DMS53 (cell line): ENCODE measurements at places on chromosomes 5 and 9.

DNA sequence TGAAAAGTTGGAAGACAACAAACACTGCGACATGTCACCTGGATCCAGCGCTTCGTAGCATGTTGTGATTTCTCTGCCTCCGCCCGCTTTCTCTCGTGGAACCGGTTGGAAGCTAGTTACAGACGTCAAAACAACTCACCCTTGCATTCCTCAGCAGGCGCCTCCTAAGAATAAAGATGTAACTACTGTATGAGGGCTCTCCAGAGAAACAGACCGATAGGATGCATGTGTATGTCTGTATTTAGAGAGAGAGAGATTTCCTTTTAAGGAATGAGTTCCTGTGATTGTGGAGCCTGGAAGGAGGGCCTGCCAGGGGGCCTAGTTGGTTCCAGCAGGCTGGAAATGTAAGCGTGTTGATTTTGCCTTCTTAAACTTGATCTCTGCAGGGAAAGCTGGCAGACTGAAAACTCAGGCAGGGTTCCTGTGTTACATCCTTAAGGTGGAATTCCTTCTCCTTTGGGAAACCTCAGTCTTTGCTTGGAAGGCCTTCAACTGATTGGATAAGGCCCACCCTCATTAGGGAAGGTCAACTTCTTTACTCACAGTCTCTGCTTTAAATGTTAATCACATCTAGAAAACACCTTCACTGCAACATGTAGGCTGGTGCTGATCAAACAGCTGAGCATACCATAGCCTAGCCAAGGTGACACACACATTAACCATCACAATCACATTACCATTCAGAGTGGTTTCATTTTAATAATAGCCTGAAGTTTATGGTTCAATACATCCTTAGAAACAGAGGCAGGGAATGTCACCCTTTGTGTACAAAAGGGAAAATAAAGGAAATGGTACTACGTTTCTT, 163.8 kb downstream of the SYK start:
- DNase-seq, result peak; percentile 16

GRCh38 chr9:136210276-136210675, 5.3 kb upstream of the LHX3 start:
- DNase-seq, result no peak

DNA sequence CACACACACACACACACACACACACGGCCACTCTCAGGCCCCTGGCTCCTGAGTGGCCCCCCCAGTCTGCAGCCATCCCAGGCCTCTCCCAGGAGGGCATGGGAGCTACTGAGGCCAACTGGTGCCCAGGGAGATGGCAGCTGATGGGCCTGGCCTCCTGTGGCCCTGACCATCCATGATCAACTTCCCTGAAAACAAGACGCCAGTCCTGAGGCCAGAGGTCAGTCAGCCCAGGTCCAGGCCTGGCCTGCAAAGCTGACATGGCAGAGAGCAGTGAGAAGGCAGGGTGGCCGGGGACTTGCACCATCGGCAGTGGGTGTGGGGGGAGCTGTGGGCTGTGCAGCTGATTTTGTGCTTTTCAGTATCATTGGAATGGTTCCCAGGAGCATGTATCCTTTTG, 47.0 kb downstream of the SARDH start:
- DNase-seq, result no peak

DNA sequence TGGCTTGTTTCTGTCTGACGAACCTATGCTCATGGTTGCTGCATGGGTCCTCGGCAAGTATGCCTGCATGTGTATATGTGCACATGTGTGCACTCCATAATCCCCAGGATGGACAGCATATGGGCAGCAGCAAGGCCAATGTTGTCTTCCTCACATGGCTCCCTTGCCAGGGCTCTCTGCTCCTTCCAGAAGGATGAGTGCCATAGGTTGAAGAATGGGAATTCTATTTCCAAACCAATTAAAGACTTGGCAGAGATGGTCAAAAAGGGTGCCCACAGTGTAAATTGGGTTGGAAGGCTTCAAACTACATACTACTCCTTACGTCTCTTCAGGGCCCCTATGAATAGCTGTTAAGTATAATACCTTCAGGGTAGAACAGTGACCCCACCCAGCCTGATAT, 212.1 kb downstream of the PBX3 start:
- no peak for DNase-seq

DNA sequence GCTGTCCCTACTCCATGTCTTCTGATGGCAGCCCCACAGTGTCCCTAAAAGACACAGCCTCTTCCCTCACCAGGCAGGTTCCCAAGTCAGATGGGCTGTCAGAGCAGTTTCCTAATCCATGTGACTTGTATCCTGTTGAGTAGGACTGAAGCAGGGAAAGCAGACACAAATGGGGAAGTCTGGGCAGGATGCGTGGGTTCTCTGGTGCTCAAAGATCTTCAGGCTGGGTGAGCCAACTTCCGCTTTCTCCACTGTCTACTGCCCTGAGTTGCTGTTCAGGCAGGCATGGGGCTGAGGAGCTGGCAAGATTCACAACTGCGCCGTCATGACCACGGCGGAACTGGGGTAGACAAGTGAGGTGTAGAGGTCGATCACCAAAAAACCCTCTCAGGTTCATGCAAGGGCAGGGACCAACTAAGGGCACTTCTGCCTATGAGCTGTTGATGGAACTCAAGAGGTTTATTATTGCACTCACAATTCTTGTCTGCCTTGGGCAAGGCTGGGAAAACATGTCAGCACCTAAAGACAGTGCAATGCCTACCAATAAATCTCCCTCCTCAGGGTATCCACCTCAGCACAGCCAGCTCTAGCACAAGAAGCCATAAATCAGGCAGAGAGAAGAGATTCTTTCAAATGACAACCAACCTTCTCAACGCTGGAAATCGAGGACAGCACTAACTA, 83.4 kb downstream of the RAPGEF1 start:
- DNase-seq, result peak; percentile 43

GRCh38 chr5:93092349-93093105, 488.5 kb downstream of the NR2F1-AS1 start:
- DNase-seq, result peak; percentile 58

- DNase-seq, result no peak
These were observed 690.2 kb downstream of the NR2F1-AS1 start for GRCh38 chr5:92890841-92891244.

- no peak for DNase-seq
These were observed 12.5 kb upstream of the ZSWIM6 start for GRCh38 chr5:61319388-61320146.

GRCh38 chr9:93636667-93637066, 60.3 kb downstream of the PHF2 start:
- no peak for DNase-seq

GRCh38 chr5:55305345-55305744, 2.1 kb downstream of the DHX29 start:
- no peak for DNase-seq

- DNase-seq, result peak; percentile 89
These were observed 141.5 kb downstream of the GABRG2 start for GRCh38 chr5:162209005-162209605.

DNA sequence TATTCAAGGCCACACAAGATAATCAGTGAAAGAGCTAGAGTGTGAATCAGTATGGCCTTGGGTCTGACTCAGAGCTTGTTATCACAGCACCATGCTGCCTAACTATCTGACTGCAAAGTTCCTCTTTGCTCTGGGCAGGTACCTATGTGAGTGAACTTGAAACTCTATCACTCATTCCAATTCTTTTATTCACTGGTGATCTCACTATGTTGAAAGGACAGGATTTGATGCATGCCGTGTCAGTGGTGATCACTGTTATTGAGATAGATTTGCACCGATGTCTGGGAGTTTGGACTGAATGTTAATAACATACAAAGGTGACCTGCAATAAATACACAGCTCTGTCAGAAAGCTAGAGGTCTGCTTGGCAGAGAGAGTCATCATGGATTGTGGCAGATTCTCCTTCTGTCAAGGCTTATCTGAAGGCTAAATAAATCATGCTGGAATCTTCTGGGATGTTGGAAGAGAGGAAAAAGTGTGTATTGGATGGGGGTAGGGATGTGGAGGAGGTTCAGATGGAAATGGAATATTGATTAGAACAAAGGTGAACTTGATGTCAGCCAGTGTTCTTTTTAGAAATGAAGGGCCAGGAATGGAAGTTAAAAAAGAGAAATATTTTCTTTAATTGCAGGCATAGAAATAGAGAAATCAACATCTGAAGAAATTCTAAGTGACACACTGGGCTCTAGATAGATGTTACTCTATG, 91.8 kb upstream of the TNC start:
- DNase-seq, result no peak
